ENCODE measurements at places on chromosomes 3 and 15.

- peak; percentile 25 for DNase-seq
These were observed 199.5 kb upstream of the LMCD1 start for GRCh38 chr3:8301977-8302735.

DNA sequence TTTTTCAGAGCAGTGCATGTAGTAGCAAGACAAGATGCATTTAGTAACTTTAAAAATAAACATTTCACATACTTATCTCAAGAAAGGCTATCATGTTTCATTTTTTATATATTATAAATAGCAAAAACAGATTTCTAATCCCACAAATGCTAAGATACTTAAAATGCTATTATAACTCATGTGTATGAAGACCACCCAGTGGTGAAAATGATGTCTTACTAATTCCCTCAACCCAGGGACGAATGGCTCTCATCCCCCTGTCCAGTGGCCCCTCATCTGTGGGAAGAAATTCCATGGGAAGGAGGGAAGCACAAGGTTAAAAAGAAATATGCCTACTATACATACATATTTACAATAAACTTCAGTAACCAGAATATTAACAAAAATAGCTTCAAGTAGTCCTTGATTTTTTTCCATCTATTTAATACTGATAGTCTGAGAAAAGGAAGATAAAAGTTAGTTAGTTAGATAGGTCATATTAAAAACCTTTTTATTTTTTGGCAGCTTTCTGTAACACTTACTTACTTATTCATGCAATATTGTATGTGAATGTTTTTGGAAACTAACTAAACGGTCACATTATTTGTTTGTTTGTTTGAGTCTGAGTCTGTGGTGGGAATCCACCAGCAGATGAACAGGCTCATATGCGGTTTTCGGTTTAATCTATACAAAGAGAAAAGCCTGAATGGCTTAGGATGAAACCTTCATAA is 14.8 kb downstream of the NR2E3 start:
- DNase-seq = no peak

DNA sequence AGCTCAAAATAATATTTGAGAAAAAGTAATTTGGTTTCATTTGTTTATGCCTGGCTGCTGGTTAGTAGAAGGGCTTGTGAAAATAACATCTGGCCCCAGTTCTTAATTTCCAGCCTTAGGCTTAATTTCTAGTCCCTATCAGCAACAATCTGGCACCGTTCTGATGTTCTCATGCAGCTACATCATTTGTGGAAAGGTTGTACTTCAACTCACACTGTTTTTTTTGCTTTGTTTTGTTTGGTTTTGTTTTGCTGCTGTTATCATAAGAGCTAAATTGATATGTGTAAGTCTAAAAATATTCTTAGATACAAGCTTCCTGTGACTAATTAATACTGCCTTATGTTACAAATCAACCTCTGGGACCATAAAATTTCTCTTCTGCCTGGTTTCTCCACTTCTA is 8.9 kb downstream of the CPA3 start:
- DNase-seq = peak; percentile 35

GRCh38 chr15:99704444-99704838 is 28.8 kb downstream of the LYSMD4 start:
- peak; percentile 76 for DNase-seq

DNA sequence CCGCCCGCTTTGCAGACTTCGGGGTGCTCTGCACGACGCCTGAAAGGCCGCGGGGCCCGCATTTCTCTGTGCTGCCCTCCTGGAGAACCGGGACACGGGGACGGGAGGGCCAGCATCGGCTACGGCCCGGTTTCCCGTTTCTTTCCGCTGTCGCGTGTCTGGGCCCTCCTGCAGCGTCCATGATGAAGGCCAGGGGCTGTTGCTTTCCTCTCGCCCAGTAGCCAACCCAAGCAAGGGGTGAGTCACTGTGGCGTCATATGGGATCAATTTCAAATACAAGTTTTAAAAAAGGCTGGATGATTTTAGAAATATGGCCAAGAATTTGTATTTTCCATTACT is 435 bp downstream of the SLC35G2 start:
- peak; percentile 36 for DNase-seq

DNA sequence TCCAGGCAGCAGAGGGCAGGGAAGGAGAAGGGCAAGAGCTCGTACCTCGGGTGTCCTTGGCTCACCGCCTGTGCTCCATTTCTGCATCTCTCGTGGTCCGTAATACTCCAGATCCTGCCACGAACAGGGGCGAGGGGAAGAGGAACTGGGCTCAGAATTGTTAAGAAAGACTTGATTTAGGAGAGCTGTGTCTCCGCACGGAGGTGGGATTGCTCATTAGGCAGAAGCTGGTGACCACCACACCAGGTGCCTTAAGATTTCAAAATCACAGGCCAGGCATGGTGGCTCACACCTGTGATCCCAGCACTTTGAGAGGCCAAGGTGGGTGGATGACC is 37.2 kb upstream of the BDH1 start:
- no peak for DNase-seq

- DNase-seq = peak; percentile 77
These were observed 27.2 kb upstream of the VPS33B start for GRCh38 chr15:91049378-91050127.

DNA sequence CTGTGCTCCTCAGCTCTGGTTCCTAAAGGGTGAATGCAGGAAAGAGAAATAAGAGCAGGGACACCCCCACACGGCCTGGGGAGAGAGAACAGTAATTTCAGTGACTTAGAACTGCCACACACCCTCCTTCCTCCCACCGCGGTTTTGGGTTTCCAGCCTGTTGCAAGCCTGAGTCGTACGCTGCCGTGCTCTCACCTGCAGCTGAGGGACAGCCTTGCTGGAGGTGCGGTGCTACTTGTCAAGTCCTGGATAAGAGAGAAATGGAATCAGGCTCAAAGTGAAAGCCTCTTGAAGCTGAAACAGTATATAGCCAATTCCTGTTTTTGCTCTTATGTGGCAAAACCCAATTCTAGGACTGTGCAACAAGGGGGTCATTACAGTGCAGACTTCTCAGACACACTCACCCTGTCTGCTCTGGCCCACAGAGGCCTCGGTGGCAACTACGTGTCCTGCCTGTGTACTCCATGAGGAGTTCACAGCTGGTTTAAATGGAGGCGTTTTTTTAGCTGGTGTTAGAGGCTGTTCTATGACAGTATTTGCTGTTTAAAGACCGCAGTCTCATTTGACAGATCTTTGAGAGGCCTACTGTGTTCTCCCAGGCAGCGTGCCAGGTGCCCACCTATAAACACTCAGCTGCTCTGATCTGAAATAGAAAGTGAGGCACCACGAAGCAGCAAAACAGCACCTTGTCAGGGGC is 42.9 kb downstream of the TBC1D2B start:
- no peak for DNase-seq

DNA sequence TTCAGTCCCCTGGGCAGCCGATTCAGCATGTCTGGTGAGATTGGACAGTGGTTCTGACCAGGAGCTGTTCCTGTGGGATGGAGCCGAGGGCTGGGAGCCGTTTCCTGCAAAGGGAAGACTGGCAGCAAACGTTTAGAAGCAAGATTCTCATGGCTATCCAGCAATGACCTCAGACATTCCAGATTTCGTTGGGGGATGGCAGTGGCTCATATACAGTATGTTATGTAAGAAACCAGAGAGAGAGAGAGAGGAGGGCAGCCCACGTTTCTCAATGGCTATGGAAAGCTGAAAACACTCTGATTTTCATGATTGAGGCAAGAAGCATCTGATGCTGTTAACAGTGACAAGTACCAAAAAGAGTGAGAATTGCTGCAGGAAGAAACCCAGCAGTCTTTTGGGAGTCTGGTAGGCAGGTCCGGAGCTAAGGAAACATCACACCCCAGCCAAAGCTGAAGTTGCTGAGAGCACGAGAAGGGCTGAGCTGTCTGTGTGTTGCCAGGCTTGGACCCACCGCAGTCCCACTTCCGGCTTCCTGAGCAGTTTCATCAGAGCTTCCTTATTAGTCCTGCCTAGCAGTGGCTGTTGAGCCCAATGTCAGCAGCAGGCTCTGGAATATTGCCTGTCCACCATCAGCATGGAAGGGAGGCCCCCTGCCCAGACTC is 25.6 kb upstream of the VPS8 start:
- no peak for DNase-seq

- no peak for DNase-seq
These were observed 2.5 kb downstream of the SEMA3B start for GRCh38 chr3:50271314-50271936.

- no peak for DNase-seq
These were observed 25.4 kb upstream of the SOX14 start for GRCh38 chr3:137738710-137739109.

DNA sequence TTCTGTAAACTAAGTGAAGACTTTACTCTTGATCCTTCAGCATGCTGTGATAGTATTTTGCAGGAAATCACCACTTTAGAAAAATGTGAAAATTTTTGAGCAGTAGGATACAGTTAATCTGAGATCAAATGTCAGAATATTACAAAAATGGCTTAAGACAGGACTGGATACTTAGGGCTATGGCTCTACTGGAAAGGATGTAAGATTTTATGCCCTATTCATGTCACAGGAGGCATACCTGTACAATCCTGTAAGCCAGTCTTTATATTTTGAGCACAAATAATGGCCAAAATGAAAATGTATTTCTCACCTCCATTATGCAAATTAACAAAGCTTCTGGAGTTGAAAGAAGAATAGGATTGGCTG is 8.6 kb upstream of the TGFBR2 start:
- no peak for DNase-seq

- DNase-seq = no peak
These were observed 10.3 kb downstream of the SKIL start for GRCh38 chr3:170367797-170368196.

DNA sequence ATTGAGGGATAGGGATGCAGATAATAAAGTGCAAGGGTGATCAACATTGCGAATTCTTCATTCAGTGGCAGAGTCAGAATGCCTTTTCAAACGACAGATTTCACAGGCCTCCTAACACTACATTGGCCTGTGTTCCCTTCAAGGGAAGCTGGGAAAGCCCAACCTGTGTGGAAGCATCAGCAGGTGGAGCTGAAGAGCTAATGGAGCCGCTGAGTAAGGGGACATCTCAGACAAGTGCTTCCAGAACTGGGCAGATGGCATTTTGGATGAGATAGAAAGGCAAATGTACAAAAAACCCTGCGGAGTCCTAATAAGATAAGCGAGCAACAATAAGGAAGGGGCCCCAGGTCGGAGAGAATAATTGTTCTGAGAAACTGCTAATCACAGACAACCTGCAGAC is 8.5 kb upstream of the SLC24A5 start:
- DNase-seq = peak; percentile 43

DNA sequence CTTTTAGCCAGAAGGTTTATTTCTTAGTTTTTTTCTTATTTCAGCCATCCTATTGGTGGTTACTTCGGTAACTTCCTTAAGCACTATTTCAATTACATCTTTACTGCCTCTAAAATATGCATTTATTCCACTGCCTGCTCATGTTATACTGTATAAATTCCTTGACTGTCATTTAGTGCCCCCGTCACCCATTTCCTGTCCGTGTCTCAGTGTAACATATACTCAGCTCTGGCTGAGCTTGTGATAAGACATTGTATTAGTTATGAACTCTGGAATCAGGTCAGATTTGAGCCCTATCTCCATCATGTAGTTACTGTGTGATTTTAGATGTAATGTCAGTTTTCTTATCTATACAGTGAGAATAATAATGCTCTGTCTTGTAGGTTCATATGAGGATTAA is 24.2 kb downstream of the PIAS1 start:
- DNase-seq = no peak

- DNase-seq = no peak
These were observed 12.2 kb upstream of the TM2D3 start for GRCh38 chr15:101664303-101664913.

- no peak for DNase-seq
These were observed 57.2 kb downstream of the UBE3A start for GRCh38 chr15:25381579-25381978.

GRCh38 chr3:158936530-158937113 is 134.8 kb downstream of the MFSD1 start:
- no peak for DNase-seq

GRCh38 chr3:89306540-89306939 is 199.1 kb downstream of the EPHA3 start:
- DNase-seq = no peak

GRCh38 chr3:89714237-89714636 is 606.8 kb downstream of the EPHA3 start:
- DNase-seq = no peak

GRCh38 chr3:78878011-78878410 is 889.8 kb downstream of the ROBO1 start:
- DNase-seq = no peak

DNA sequence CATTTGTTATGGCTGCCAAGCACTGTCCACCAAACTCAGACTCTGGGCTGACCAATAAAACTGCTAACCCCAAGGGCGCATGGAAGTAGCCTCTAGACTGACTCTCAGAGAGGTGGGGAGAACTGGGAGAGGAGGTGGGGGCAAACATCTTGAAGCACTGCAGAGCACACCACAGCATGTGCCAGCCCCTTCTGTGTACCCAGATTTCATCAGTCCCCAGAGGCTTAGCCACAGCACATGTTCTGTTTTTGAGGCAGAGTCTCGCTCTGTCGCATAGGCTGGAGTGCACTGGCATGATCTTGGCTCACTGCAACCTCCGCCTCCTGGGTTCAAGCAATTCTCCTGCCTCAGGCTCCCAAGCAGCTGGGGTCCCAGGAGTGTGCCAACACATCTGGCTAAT is 119.5 kb upstream of the SPATA12 start:
- DNase-seq = no peak

DNA sequence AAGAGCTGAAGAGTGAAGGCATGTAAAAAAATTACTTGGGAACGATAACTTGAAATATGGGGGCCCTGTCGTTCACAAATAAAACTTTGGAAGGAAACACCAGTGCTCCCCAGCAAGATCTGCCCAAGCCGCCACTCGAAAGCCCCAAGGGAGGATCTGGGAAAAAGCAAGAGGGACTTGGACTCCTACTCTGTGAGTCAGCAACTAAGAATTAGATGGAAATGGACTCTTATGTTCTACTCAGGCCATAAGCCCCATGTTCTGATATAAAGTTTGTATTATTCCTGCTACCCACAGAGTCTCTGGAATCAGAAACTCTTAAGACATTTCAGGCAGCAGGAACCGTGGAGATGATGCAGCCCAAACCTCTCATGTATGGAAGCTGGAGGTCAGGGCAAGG is 75.7 kb downstream of the ITGB5 start:
- no peak for DNase-seq

Measured in SHP77 (cell line).